ENCODE measurements at places on chromosomes 13 and 19.

DNA sequence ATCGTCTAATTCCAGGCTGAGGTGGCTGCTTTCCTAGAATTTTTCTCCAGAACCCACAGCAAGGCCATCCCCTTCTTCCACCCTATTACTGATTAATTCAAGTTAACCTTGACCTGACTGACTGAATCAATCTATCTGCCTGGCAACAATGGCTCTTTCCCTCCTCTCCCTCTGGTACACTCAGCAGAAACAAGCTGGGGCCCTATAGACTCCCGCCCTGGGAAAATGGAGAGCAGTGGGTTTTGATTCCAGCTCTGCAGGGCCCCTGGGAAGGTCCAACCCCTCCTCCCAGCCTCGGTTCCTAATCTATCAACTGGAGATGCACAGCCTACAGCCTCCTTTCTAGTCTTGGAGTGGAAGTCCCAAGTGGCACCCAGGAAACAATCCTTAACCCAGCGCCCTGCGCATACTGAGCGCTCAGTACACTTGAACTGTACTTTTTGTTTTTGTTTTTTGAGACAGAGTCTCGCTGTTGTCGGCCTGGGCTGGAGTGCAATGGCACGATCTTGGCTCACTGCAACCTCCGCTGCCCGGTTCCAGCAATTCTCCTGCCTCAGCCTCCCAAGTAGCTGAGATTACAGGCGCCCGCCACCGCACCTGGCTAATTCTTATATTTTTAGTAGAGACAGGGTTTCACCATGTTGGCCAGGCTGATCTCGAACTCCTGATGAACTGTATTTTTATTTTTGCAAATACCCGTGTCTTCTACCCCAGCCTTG, 5.2 kb upstream of the C3 start:
- DNase-seq, result no peak

- DNase-seq, result peak; percentile 23
Observed at GRCh38 chr13:46296921-46297320, 85.2 kb downstream of the LRRC63 start.

DNA sequence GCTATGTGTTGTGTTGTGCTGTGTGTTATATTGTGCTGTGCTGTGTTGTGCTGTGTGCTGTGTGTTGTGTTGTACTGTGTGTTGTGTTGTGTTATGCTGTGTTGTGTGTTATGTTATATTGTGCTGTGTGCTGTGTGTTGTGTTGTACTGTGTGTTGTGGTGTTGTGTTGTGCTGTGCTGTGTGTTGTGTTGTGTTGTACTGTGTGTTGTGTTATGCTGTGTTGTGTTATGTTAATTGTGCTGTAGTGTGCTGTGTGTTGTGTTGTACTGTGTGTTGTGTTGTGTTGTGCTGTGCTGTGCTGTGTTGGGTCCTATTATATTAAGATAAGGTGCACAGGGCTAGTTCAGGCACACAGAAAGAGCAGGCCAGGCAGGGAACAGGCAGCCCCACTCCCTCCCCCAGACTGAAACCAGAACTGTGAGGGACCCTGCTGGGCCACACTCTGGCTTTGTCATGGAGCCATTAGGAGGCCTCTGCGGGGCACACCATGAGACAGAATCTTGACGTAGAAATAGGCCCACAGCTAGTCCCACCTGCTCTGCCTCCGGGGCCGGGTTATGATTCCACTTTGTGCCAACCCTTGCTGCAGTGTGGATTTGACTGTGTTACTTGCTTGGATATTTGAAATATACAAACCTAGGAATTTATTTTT, 12.1 kb downstream of the SOX1 start:
- DNase-seq, result no peak

DNA sequence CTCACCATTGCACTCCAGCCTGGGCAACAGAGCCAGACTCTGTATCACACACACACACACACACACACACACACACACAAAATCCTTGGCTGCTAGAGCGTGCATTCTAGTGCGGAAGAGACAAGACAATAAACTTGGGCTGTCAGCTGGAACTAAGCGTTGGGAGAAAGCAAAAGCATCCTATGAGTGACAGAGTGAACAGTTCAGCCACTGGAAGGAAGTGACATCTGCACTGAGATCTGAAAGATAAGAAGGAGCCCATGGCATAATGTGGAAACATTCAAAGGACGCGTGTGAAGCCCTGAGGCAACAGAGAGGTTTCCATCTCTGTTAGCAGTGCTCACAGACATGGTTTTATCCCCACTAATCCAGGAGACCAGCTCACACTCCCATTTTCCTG, 3.5 kb upstream of the SLC1A5 start:
- no peak for DNase-seq

DNA sequence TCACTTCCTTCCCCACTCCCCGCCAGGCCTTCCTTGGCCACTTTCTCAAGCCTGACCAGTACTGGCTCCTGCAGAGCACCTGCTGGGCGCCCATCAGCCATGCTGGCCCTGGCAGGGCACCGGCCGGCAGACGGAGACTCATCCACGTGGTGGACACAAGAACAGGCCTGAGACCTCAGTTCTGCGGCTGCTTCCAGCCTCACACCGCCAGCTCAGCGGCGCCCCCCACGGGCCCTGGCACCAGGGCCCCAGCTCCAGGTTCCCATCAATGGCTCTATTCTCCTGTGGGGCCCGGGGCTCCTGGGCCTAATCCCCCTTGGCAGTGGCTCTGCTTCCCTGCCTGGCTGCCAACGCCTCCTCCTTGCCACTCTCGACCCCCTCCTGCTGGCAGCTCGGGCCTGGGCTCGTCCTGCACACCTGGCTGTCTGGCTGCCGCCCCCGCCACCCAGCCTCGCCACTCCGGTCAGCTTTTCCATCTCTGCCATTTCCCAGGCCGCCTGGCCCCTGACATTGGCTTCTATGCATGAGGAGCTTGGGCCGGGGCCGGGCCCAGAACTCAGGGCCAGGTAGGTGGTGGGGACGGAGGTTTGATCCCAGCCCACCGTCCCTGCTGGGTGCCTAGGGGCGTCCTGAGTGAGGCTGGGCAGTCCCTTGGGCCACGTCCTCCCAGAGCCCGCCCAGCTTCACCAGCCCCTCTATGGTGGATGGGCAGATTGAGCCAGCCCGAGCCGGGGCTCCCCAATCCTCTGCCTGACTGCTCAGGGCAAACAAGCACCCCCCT, 6.2 kb downstream of the NDUFA11 start:
- DNase-seq, result no peak

DNA sequence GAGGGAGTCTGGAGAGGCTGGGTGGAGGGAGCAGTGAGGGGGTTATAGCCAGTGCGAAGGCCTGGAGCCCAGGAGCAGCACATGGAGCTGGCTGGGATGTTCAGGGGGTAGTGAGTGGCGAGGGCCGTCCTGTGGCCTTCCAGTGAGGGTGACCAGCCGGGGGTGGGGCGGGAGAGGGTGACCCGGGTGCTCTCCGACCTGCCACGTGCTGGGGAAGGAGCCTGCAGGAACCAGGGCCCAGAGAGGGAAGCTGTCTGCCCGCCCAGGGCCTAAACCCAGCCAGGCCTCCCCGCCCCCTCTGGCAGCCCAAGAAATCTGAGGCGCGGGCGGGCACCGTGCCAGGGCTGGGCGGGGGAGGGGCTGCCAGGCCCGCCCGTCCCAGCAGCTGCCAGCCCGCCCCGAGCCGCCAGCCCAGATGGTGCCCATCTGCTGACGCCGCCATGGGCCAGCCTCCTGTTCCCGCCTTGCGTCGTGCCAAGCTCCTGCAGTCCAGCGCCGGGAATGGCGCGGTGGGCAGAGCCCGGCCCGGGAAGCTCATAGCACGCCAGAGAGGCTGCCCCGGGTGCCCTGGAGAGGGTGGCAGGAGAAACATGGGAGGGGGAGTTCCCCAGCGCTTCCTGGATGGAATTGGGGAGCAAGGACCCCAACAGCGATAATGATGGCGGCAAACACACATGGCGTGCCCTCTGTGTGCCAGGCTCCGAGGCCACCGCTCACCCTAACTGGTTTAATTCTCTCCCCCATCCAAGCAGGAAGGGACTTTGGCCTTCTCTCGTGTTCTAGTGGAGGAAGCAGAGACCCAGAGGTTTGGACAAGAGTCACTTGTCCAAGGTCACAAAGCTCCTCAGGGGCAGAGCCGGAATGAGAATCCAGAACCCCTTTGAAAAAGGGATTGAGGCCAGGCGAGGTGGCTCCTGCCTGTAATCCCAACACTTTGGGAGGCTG, 21.5 kb downstream of the NFIC start:
- no peak for DNase-seq

DNA sequence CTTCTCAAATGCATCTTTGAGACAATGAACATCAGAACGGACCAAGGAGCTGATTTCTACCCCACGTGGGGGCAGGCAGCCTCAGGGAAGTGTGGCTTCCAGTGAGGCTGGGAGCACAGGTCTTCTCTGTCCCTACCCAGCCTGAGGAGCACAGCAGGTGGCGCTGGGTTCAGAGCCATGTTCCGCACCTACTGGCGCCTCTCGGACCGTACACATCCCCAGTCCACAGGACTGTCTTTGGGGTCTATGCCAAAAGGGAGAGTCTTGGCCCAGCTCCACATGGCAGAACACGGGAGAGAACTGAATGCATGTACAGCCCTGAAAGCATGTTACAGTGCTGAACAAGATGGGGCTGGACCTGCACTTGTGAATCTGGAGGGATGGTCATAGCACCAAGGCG, 22.6 kb downstream of the SUGP1 start:
- no peak for DNase-seq

DNA sequence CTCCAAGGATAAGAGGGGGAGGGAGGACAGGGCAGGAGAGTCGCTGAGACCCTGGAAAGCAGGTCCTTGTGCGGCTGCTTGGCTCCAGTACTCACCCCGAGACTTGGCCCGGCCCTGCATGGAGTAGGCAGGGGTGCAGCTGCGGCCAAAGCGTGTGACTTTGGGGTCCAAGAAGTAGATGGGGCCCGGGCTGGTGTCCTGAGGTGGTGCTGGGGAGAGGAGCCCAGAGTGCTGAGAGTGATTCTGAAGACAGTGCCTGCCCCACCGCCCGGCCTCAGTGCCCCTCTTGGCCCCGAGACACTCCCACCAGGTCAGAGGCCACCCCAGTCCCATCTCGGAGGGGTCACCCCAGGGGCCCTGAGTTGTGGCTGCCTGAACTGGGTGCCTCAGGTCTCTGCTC, 6.7 kb upstream of the SHC2 start:
- DNase-seq, result no peak

GRCh38 chr19:50739132-50739913, 16.2 kb downstream of the CLEC11A start:
- DNase-seq, result no peak

- DNase-seq, result peak; percentile 60
Observed at GRCh38 chr13:50989476-50989875, 79.9 kb downstream of the RNASEH2B start.

GRCh38 chr13:23618341-23618740, 48.1 kb downstream of the TNFRSF19 start:
- no peak for DNase-seq

DNA sequence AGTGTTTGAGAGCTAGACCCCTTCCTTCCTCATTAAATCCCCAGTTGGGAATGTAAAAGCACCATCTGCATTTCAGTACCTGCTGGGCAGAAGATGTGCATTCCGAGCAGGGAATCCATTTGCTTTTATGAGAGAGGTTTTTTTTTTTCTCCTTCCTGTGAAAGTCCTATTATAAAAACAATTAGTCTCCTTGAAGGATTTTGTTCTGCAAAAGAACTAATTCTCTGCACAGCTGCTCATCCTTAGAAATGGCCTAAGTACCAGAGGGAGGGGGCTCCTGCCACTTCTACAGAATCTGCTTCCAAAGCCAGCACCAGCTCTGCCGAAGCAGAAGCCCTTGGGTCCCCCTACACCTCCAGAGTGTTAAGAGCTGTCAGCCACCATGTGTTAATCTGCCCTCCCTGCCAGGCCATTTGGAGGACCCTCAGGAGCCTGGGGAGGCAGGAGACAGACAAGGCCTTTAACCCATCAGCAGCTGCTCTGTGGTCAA, 36.4 kb upstream of the SERPINE3 start:
- no peak for DNase-seq

DNA sequence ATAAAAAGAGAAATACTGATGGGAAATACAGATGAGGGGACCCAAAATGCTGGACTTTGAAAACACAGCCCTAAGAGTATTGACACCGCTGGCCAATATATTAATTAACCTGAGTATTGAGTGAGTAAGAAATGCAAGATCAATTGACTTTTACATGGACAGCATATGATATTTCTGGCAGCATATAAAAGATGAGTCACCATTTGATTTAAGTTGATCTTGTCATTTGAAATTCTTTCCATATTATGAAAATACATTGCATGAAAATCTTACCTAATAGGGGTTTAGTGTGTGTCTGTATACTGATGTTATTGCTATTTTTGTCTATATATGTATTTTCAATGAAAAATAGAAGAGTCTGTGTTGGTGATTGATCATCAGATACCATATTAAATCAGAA, 619.6 kb downstream of the KCTD12 start:
- no peak for DNase-seq

GRCh38 chr19:6728346-6728745, 7.9 kb upstream of the C3 start:
- DNase-seq, result no peak

DNA sequence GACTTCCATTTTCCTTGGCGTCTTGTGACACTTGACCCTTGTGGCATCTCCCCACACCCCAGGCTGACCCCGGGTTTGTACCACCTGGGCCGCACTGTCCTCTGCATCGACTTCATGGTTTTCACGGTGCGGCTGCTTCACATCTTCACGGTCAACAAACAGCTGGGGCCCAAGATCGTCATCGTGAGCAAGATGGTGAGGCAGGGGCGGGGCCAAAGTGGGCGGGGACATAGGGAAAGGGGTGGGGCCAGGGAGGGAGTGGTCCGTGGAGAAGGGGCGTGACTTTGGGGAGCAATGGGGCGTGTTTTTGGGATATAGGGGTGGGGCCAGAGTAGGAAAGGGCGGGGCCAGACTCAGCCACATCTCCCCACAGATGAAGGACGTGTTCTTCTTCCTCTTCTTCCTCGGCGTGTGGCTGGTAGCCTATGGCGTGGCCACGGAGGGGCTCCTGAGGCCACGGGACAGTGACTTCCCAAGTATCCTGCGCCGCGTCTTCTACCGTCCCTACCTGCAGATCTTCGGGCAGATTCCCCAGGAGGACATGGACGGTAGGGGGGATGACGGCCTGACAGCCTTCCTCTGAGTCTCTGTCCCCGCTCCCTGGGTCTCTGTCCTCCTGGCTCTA, 42.8 kb downstream of the TRPM4 start:
- peak; percentile 32 for DNase-seq
